ENCODE measurements at places on chromosomes 12 and 14. TPM values are rescaled to one million over a fixed set of nuclear protein-coding genes. Genes with fewer than 3 reads are reported as not detected.

The MUCL1 gene
- not detected for total RNA-seq

The SERPINA6 gene
- total RNA-seq: not detected

The ARHGEF25 gene
- total RNA-seq: 17.3 TPM

The ARHGAP9 gene
- 0.62 TPM for total RNA-seq

The LGR5 gene
- total RNA-seq: 0.71 TPM

The TMEM229B gene
- 0.12 TPM for total RNA-seq

The PPP1R12A gene
- 86.7 TPM for total RNA-seq

The TSPAN9 gene
- 26.2 TPM for total RNA-seq

The TBX3 gene
- total RNA-seq: not detected

The TOMM20L gene
- total RNA-seq: not detected

Measured in neural progenitor cell (in vitro differentiated cells).